ENCODE measurements at places on chromosomes 2 and 18.

GRCh38 chr2:187169864-187170263 lies 278.2 kb downstream of the CALCRL start:
- DNase-seq = no peak

DNA sequence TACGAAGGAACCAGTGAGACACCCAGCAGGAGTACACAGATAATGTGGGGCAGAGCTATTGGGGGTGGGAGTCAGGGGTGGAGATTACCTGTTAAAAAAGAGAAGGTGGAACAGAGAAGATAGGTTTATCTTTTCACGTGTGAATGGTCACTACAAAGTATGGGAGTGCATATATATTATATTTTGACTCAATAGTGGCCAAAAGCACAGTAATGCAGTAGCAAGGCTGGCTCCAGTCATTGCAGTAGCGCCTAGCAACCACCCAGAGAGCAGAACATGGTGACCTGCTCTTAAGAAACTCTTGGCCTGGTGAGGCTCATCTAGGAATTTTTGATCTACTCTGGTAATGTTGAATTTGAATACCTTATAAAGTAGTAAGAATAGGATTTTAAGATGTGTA lies 1.0 kb downstream of the IMPACT start:
- DNase-seq = peak; percentile 8

- no peak for DNase-seq
Measured at GRCh38 chr18:39749154-39749553, 2183.6 kb upstream of the CELF4 start.

DNA sequence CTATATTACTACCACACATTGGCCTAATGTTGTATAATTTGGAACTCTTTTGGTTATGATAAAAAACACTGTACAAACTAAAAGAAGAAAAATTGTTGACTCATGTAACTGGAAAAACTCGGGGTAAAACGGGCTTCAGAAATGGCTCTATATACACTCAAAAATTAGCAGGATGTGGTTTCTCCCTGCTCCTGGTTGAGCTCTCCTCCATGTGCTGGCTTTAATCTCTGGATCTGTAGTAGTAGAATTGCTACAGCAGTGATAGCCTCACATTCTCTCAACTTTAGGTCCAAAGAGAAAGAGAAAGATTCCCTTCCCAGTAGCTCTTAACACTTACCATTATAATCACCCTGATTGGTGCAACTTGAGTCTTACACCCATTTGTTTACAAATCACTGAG lies 274.9 kb upstream of the GALNT5 start:
- no peak for DNase-seq

DNA sequence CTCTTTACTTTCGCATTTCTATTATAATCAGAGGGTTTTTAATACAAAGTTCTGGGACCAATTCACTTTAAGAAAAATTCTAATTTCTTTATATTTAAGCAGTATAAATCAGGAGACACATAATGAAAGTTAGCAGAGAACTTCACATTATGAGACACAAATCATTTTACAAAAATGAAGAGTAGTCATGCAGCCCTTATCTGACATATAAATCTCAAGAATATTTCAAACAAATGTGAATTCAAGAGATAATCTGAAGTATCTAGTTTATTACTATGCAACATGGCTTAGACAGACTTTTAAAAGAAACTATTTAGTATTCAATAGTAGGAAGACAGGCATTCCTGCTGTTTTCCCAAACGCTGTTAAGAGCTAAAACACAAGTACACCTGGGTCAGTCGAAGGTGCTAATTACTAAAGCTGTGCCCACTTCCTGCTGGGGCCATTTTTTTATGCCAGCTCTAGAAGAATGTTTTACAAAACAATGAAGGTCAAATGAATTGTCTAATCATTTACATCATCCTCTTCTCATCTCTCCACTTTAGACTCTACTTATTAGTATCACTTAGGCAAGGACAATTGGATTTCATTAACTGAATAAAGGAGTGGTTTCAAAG lies 40.2 kb downstream of the CWC22 start:
- no peak for DNase-seq

DNA sequence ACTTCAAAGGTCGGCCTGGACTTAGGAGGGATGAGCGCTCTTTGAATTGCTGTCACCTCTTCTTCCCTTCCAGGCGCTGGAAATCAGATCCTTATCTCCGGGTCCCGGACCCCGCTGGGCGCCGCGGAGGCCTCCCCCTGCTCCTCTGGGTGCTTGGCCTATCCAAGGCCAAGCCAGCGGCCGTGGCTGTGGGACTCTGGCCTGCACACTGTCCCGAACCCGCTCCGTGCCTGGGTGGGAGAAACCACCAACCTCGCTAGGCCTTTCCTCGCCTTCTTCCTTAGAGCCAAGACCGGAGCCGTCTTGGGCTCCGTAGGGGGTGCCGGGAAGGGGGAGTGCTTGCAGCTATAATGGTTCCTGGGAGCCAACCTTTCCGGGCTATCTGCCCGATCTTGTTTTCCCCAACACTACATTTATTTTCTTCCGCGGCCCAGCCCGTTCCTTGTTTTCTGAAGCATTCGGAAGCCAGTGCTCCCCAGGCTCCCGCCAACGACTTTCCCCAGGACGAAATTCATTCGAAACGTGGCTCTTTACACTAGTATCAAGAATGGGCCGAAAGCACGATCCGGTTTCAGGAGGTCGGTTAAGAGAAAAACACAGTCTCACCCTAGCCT lies 2.4 kb downstream of the OSR1 start:
- DNase-seq = peak; percentile 30
